ENCODE measurements at places on chromosomes 1 and 21.

- DNase-seq = no peak
Measured at GRCh38 chr1:190102757-190103326, 374.8 kb downstream of the BRINP3 start.

DNA sequence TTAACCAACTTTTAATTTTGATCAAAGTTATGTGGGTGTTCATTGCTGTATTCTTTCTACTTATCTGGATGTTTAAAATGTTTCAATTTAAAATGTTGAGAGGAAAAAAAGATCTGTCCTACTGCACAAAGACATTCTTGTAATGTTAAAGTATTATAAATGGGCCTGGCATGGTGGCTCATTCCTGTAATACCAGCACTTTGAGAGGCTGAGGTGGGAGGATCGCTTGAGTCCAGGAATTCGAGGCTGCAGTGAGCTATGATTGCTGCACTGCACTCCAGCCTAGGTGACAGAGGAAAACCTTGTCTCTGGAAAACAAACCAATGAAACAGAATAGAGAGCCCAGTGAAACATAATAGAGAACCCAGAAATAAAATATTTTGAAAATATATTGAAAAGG is 65.5 kb upstream of the LRRC8B start:
- no peak for DNase-seq

DNA sequence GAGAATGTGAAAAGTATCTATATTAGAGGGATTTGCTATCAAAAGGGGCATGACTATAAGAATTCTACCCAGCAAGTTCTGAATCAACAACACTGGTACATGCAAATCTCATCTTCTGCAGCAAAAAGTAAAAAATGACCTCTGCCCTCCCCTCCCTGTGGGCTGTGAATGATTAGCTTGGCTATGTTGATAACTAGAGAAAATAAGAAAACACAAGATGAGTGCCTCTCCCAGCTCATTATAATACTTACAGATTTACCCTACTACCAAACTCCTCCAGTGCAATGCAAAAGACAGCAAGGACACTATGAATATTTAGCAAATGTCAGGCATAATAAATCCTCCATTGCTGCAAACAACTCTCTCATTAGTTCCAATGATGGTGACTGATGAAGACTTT is 102.4 kb downstream of the SLC45A1 start:
- no peak for DNase-seq

- DNase-seq = peak; percentile 83
Measured at GRCh38 chr1:27388337-27389005, 4.0 kb upstream of the GPR3 start.

DNA sequence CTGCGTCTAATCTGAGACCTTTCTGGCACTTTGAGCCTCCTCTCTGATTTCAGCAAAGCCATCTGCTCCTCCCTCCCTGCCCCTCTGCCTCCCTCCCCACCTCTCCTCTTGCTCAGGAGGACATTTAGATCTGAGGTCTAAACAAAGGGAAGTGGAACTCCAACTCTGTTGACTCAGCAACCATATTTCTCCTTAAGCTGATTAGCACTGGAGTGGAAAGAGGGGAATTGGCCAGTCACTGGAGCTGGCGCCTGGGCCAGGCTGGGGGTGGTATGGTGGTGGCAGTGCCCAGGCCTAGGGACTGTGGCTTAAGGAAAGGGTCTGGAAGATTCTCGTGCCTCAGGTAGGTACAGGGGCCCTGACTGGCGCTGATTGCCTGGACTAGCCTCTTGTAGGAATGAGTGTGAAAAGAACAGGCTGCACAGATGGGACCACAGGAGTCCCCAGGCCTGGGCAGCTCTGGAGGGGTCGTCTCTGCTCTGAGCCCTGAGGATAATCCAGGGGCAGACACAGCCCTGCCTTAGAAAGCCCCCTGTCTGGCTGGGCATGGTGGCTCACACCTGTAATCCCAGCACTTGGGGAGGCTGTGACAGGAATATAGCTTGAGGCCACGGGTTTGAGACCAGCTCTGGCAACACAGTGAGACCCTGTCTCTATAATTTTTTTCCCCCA is 11.9 kb downstream of the SH2D2A start:
- no peak for DNase-seq

GRCh38 chr1:237041795-237042525 is at the start of gene RYR2:
Gene RYR2, plus strand, starts transcription at chr1:237042184. Its CDS starts 338 bp downstream, at chr1:237042522.
- DNase-seq = peak; percentile 16

GRCh38 chr1:43271186-43272118 is 1.7 kb downstream of the TMEM125 start:
- DNase-seq = no peak

- DNase-seq = peak; percentile 80
Measured at GRCh38 chr1:111214884-111215283, 12.6 kb upstream of the CHI3L2 start.

- DNase-seq = no peak
Measured at GRCh38 chr1:44047131-44047530, 15.9 kb upstream of the SLC6A9 start.

GRCh38 chr1:64172458-64172983 is 30.9 kb upstream of the UBE2U start:
- DNase-seq = no peak

DNA sequence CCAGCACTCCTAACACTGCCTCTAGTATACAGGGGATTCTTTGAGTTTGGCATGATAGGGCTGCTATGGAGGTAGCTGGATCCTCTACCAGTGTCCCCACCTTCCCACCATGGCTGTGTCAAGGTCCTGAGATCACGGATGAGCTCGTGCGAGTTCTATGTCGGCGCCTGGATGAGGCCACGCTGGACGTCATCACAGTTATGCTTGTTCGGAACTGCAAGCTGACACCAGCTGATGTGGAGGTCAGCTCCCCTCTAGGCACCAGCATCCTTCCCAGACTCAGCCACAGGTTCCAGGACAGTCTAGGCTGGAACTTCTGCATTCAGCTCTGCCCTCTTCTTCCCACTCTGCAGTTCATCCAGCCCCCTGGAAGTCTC is 15.2 kb downstream of the HYI start:
- DNase-seq = no peak
